NCI-H146 (cell line): ENCODE measurements at places on chromosomes 2 and 18.

GRCh38 chr2:62313449-62314227 lies 117.7 kb downstream of the B3GNT2 start:
- DNase-seq, result no peak

- DNase-seq, result no peak
Observed at GRCh38 chr2:205989271-205990071, 96.5 kb downstream of the INO80D start.

GRCh38 chr2:144621266-144621665 lies 101.3 kb upstream of the ZEB2 start:
- no peak for DNase-seq

DNA sequence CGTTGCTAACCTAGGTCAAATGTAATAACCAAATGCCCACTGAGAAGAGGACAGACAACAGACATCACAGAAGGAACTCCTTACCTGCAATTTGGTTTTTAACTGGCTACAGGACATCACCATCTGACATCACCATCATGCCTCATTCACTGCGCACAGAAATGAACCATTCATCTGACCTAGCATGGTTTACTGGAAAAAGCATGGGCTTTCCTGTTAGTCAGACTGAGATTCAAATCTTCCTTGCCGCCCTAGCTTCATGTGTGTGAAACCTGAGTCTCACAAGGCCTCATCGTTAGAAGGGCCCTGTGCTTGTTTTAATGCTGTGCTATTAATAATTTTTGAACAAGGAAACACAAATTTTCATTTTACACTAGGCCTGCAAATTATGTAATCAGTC lies 1.1 kb upstream of the HIBCH start:
- no peak for DNase-seq

GRCh38 chr18:63161761-63162195 lies 157.8 kb downstream of the BCL2 start:
- DNase-seq, result peak; percentile 51

DNA sequence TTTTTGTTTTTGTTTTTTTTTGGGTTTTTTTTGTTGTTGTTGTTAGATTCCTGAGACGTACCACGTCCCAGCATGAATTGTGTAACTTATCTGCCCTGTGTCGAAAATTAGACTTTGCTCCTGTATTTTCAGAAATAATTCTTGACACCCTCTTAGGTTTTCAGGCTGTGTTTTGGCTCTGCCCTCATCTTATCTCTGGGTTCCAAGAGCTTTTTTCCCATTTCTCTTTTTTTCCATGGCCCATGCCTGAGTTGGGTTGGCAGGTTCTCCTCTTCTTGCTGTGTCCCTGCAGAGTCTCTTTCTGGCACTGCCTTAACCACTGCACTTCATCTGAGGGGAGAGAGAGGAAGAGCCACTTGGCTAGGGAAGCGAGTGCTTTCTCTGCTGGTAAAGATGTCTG lies 42.4 kb downstream of the CTIF start:
- no peak for DNase-seq

- DNase-seq, result no peak
Observed at GRCh38 chr2:42161444-42161843, 7.7 kb upstream of the EML4 start.

DNA sequence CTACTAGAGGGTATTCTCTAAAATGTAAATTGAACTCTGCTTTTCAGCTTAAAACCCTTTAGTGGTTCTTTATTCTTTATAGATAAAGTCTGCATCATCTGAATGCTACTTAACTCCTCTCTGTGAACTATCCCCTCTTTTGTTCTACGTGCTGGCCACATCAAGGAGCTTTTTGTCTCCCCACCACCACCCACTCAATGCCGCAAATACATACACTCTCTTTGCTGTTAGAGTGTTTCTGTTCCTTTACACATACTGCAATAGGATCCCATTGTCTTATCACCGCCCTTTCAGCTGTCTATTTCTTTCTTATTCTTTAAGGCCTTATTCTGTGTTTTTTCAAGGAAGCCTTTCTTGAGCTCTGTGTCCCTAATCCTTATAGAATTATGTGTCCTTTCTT lies 83.3 kb downstream of the EML4 start:
- no peak for DNase-seq

DNA sequence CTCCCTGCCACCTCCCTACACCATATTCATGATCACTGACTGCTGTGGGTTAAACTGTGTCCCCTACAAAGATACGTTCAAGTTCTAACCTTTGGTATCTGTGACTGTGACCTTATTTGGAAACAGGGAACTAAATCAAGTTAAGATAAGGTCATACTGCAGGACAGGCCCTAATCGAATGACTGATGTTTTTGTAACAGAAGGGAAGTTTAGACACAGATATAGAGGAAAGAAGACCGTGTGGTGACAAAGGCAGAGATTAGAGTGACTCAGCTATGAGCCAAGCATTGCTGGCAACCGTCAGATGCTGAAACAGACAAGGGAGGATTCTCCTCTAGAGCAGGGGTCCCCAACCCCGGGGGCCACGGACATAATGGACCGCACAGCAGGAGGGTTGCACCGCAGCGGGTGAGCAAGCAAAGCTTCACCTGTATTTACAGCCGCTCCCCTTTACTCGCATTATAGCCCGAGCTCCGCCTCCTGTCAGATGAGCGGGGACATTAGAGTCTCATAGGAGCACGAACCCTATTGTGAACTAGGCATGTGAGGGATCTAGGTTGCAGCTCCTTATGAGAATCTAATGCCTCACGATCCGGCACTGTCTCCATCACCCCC lies 28.9 kb upstream of the RNF152 start:
- DNase-seq, result peak; percentile 95

DNA sequence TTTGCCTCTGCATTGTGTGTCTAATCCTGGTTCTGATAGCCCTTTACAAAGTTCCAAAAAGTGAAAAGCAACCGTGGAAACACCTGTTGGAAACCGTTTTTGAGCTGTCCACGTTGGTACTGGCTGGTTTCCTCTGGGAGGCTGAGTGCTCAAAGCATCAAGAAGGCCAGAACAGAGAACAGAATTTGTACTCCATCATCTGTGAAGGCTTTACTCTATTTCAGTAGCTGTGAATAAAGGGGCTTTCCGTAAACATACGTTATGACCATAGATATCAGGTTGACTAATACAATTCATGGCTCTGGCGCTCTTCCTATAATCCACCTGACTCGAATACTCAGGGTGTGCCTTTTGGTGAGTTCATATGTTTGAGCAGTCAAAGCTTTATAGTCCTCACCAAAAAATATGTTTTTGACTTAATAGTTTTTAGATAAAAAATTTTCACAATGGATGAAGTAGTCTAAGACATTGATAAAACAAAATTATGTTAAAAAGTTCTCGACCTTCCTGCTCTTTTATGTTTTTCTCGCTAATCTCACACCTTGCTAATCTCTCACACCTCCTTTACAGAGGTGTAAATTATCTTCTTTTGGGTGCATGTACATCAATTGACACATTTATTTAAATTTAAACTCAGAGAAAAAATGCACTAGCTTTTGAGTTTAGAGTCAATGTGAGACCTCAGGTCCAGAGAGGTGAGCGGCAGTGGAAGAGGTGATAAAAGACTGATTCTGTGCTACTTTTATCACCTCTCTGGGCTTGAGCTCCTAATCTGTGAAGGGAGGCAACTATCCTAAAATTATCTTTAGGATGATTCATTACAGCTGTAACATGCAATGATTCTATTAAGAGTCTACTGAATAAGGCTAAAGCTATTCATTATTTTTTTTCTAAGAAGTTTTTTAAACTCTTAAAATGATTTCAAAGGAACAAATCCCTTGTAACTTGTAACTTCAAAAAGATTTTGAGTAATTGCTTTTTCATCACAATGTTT lies 65.3 kb downstream of the CXCR4 start:
- no peak for DNase-seq

DNA sequence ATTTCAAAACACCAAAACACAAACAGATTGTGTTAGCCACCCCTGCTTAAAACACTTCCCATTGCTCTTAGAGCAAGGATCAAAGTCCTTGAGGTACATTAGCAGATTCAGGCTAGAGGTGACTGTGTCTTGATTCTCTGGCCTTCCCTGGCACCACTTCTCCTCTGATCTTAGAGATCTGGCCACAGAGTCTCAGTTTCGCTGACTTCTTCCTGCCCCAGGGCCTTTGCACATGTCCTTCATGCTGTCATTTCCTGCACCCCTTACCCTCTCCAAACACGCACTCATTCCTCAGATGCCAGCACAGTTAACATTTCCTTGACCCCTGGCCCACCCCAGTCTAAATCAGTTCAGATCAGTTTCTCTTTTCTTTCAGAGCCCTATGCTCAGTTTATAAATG lies 16.9 kb downstream of the CXCR4 start:
- DNase-seq, result no peak

DNA sequence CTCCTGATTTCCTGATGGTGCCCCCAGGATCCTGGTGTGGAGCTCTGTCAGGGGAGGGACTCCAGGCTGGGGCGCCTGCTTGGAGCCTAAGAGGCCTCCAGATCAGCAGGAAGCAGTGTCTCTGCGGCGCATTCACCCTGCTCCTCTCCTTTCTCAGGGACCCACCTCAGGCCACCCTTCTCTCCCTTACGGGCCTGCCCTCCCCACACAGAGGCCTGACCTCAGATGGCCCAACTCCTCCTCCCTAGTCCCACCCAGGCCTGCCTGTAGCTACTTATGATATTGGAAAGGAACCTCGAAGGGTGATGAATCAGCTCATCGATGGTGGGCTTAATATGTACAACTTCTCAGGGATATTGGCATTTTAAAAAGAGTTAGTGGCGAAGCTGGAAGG lies 10.6 kb downstream of the TMEM37 start:
- no peak for DNase-seq

GRCh38 chr18:75293591-75293990 lies 83.0 kb downstream of the TSHZ1 start:
- DNase-seq, result no peak

DNA sequence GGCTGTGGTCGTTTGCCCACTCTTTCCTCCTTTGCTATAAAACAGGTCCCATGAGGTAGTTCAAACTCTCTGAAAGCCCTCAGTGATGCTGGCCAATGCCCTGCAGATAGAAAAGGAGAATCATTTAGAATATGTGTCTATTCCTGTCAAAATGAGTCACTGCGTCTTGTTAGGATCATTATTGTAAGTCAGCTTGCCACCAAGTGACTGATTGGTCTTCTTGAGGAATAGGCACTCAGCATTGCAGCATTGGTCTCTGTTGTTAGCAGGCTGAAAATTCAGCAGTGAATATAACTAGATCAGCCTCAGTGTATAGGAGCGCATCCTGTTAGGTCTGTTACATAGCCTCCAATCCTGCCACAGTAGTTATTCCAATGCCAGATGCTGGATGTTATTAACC lies 28.9 kb downstream of the PRKRA start:
- DNase-seq, result no peak

DNA sequence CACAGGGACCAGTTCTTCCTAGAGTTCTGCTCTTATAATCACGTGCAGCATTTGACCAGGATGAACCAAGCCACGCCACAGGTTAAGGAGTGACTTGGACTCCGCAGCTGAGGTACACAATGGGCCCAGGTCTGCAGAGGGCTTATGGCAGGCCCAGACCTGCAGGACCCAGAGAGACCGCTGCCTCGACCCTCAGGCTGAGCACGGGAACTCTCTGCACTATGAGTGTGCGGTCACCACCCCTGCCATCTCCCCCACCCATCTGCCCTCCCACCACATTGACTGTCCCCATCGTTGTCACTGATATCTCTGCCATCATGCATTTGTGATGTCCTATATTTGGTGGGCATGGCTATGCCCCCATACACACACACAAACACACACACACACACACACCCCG lies 45.7 kb upstream of the HPCAL1 start:
- no peak for DNase-seq

DNA sequence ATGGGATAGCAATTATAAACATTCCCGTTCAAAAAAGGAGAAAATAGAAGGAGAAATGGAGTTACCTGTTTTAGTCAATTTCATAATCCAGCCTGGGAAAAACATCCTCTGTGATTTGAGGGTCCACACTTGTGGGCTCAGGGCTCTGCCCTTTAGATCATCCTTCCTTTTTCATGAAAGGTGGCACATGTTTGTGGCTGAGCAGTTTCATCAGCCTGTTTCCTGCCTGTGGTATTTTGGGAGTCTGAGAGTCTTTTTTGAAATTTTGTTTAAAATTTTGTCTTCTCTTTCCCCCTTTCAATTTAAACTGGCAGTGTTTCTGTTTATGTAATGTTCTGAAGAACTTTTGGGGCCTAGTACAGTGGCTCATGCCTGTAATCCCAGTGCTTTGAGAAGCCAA lies 84.0 kb downstream of the KIAA1328 start:
- no peak for DNase-seq

DNA sequence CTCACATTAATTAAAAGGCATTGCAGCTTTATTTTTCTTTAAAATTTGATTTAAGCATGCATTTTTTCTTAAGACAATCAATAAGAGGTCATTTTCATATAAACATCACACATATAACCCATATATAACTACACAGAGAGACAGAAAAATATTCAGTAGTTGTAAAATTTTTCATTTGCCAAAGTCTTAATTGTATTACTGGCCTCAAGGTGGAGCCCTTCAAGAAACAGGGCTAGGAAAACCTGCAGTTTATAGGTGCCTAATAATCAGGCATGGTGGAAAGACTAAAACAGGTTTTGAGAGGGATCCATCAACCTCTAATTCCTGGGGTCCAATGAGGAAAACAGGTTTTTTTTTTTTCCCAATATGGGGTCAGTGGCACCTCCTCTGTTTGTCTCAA lies 71.3 kb upstream of the ZNF804A start:
- DNase-seq, result no peak

DNA sequence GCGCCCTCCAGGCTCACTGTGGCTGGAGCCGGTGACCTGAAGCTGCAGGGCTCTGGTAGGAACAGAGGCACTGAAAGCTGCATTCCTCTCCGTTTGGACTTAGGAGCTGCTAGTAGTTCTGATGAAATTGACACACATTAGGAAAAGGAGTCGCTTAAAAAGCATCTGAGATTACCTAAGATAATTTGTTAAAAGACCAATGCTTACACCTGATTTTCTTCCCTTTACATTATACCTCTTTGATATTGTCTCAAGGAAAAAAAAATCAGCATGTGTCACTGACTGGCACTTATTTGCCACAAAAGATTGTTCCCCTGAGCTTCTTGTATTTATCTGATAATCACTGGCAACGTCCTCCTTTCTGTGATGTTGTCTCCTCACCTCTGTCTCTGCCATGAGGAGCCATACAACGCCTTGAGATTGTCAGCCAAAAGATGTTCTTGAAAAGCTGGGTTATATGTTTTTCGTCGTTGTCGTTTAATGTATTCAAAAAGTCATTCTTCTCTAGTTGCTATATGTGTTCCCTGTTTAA lies 618 bp upstream of the CHN1 start:
- no peak for DNase-seq

DNA sequence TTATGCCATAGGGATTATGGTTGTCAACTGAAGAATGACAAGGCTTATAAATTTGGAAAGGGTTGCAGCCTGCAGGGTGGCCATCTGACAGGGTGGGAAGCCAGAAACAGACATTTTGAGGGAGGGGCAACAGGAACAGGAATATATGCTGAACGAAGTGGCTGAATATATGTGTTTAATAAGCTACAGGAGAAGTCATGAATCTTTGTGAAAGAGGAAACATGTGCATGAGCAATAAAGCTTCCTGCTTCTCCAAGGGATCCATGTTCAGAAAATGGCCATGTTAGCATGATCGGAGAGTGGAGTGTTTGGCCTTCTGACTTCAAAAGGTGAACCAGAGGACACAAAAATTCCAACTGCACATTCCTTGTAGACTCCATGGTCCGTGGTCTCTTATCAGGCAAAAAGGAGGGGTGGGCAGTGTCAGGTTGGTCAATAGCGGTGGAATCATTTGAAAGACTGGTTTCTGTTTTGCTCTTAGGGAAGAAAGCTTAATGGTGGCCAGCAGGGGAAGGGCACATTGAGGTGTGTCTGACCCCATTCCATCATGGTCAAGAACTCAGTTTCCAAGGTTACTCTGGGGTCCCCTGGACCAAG lies 144.1 kb downstream of the SOCS6 start:
- DNase-seq, result no peak
